HepG2 (cell line): ENCODE measurements at places on chromosomes 16 and 17. TPM values are rescaled to one million over a fixed set of nuclear protein-coding genes. Genes with fewer than 3 reads are reported as not detected.

DNA sequence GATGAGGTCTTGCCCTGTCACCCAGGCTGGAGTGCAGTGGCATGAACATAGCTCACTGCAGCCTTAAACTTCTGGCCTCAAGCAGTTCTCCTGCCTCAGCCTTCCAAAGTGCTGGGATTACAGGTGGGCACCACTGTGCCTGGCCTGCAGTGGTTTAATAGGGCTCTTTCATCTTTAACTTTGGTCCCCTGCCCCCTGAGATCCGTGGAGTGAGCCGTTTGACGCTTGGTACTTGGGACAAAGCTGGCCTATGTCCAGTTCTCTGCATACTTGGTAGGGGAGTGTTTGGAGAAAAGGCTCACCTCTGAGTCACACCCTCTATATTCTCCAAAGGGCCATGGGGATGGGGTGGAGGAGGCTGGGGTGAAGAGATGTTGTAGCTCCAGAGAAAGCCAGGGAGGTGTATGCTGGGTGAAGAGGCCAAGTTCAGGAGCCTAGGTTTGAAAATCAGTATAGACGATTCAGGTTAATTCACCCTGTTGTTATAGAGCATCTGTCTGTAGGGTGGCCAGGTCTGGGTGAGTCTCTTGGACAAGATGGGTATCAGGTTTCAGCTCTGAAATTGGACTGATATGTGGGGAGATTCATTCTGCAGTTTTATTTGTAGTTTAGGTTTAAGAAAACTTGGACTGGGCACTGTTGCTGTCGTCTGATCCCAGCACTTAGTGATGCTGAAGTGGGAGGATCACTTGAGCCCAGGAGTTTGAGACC, 17.6 kb downstream of the ABCC1 start:
- DNase-seq, result no peak

DNA sequence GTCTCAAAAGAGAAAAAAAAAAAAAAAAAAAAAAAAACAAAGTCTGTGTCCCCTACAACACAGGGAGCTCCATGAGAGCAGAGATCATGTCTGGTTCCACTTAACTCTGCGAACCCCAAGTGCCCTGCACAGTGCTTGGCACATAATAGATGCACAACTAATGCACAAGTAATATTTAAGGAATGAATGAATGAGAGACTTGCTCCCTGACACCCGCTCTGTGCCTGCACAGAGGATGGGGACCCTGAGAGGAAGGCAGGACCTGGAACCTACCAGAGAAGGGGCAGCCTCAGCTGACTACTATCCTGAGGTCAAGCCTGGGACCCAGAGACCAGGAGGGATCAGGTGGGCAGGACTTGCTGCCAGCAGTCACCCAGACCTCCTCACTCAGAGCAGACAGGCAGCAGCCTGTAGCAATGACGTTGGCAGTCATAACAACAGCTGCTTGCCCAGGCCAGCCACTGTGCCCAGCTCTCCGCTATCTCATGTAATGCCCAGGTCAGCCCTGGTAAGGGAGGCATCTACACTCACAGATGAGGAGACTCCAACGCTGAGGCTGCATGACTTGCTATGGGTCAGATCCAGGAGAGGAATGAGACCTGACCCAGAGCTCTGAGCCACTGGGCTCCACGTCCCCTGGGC, 2.9 kb downstream of the MYO15A start:
- DNase-seq, result no peak

DNA sequence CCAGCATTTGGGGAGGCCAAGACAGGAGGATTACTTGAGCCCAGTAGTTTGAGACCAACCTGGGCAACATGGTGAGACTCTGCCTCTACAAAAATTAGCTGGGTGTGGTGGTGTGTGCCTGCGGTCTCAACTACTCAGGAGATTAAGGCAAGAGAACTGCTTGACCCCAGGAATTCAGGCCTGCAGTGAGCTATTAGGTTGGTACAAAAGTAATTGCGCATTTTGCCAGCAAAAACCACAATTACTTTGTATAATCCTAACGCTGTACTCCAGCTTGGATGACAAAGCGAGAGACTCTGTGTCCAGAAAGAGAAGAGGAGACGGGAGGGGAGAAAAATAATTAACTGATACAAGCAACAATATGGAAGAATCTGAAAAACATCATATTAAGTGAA, 32.7 kb downstream of the YWHAE start:
- no peak for DNase-seq

GRCh38 chr17:72538901-72539352, 418.1 kb downstream of the SOX9 start:
- DNase-seq, result no peak

The PRKCB gene
- 0.01 and 0.03 TPM in 2 replicates for polyA plus RNA-seq

The ST6GALNAC2 gene
- polyA plus RNA-seq, result 0.12 and 0.30 TPM in 2 replicates

The CACNG5 gene
- polyA plus RNA-seq, result not detected in 2 replicates

GRCh38 chr17:46958041-46958591, 20.9 kb downstream of the RPRML start:
- DNase-seq, result no peak

The LRRC37A gene
- 1.0 and 1.3 TPM in 2 replicates for polyA plus RNA-seq

DNA sequence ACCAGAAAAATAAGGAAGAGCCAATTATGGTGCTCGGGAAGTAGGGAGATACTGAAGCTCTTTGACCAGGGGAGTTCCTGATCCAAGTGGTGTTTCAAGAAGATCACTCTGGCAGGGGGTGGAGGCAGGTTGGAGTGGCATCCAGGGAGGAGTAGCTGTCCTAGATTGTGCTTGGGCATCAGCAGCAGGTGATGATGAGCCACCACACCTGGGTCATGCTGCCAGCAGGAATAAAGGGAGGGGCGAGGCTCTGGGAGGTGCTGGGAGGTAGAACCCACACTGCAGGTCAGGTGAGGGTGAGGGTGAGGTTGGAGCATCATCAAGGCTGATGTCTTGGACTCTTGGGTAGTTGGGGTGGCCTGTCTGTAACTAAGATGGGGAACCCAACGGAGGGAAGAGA, 35.4 kb upstream of the ADGRG1 start:
- DNase-seq, result no peak

The HS3ST3A1 gene
- polyA plus RNA-seq, result 1.3 and 4.4 TPM in 2 replicates

DNA sequence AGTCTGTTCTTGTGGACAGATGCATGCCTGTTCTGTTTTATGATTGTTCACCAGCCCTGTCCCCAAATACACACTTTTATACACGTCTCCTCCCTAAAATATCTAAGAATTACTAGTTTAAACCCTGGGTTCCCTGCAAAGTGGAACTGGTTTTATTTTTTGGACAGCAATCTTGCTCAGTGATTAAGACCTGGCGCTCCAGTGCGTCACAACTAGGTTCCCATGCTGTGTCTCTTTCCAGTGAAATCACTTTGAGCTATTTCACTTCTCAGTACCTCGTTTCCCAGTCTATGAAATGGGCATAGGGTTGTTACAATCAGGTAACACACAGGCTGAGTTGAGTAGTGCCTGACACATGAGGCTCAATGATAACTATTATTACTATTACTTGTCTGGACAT, 1.1 kb downstream of the CEP20 start:
- DNase-seq, result no peak

DNA sequence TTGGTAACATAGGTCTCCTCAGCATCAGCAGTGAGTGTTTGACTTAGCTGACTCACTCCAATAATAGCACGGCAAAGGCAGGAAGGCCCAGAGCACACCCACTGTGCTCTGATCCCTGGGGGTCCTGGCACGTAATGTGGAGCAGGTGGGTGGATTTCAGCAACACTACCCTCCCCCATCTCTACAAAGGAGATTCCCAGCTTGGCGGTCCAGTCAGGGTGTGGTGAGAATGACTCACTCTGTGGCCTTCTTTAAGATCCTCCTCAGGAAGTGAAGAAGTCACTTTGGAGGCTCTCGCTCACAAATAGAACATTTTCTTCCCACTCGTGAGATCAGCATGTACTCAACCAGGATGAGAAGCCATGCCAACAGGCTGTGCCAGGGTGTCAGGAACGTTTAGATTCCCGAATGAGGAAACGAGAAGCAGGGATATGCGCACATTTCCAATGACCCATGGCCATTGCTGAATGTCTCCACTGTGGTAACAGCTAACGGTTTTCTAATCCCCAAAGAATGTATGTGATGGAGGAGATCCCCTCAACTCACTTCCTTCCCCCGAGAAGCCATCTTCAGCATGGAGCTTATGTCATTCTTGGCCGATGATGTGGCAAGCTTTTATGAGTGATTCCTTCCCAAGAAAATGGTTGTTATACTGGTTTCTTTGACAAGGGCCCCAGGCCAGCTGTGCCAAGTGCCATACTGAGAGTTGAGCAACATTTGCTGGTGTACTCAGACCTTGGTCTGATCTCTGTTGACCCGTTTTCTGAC, 365.2 kb downstream of the C16orf95 start:
- no peak for DNase-seq
